Karpas-422 (cell line): ENCODE measurements at places on chromosomes 6 and 20.

- DNase-seq: no peak
Observed at GRCh38 chr6:39445667-39446066, 123.2 kb upstream of the KCNK16 start.

- no peak for DNase-seq
Observed at GRCh38 chr6:164035900-164036485, 621.5 kb downstream of the QKI start.

- no peak for DNase-seq
Observed at GRCh38 chr6:113524826-113525225, 332.3 kb upstream of the MARCKS start.

DNA sequence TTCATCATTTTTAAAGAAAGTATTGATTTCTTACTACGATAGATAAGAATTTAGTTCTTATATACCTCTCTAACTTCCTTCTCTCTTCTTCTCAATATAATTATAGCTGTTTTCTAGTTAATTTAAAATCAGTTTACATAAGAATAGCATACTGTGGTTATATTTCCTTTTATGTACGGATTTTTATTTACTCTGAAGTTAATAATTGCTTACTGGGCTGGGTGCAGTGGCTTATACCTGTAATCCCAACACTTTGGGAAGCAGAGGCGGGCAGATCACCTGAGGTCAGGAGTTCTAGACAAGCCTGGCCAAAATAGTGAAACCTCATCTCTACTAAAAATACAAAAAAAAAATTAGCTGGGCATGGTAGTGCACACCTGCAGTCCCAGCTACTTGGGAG is 9.7 kb downstream of the ACSS2 start:
- DNase-seq: no peak

DNA sequence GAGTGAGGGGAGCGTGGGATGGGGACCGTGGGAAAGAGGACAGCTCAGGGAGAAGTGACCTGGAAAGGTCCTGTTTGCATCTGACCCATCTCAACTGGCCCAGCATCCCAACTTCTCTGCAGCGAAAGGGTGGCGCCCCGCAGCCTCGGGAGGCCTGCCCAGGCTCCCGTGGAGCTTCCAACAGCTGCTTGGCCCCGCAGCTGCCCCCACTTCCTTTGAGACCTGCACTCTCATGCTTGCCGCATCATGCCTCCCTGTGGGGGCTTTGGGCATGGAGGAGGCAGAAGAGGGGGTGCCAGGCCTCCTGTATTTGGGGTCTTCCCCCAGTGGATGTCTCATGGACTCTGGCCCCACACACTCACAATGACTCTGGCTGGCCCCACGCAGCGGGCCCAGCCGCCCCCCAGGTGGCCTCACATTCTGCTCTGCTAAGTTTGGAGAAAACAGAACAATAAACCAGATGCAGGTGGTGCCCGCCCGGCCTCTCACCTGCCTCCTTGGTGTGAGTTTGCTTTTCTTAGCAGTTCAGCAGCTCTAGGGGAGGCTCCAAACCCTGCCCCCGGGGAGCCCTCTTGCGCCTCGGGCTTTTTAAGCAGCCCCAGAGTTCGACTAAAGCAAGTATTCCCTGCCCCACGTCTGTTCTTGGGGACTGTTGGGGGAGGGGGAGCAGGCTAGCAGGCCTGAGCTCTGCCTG is 40.7 kb downstream of the CPXM1 start:
- DNase-seq: no peak

GRCh38 chr6:41374618-41375590 is 39.5 kb downstream of the NCR2 start:
- DNase-seq: no peak

- no peak for DNase-seq
Observed at GRCh38 chr6:168447700-168448099, 6.7 kb downstream of the SMOC2 start.

- no peak for DNase-seq
Observed at GRCh38 chr6:36101691-36102090, 28.6 kb upstream of the MAPK13 start.

DNA sequence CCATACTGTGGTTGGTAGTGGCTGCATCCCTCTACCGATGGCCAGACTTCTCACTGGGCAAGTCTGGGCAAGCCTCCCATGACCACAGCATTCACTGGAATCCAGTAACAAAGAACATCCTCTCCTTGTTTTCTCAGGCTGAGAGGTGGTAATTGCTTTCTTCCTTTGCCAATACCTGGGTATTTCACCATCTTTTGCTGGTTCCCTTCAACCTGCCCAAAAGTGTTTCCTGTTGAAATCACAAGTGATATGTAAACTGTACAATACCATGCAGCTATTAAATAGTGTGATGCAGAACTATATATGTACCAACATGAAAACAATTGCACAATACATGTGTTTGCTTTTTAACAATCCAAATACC is at the start of gene PTCHD4:
PTCHD4 (minus strand) TSS at position 55 of the 364 bp plus-strand sequence. CDS start 42,240 bp downstream, outside the sequence.
- no peak for DNase-seq

- no peak for DNase-seq
Observed at GRCh38 chr6:23228439-23229024, 659.2 kb downstream of the HDGFL1 start.

- no peak for DNase-seq
Observed at GRCh38 chr20:20457392-20458126, 89.7 kb downstream of the INSM1 start.

GRCh38 chr6:11251553-11252360 is 19.3 kb upstream of the NEDD9 start:
- DNase-seq: no peak

DNA sequence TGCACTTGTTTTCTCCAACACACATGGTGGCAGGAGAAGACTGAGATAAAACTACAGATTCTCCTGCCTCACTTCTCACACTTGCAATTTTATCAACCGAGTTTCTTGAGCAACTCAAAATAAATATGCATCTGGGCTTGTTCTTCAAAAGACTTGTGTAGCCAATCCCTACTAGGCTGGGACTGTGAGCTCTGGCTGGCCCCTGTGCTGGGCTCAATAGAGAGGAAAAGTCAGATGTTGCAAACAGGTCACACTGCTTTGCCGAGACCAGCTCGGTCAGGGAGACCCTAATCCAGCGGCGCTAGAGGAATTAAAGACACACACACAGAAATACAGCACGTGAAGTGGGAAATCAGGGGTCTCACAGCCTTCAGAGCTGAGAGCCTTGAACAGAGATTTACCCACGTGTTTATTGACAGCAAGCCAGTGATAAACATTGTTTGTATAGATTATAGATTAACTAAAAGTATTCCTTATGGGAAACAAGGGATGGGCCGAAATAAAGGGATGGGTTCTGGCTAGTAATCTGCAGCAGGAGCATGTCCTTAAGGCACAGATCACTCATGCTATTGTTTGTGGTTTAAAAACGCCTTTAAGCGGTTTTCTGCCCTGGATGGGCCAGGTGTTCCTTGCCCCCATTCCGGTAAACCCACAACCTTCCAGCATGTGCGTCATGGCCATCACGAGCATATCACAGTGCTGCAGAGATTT is 32.7 kb downstream of the FAM50B start:
- DNase-seq: no peak

GRCh38 chr20:46913329-46914044 is 18.8 kb downstream of the EYA2 start:
- DNase-seq: no peak

GRCh38 chr20:33337531-33338165 is 54.6 kb downstream of the BPIFB1 start:
- peak; percentile 77 for DNase-seq

- DNase-seq: no peak
Observed at GRCh38 chr20:14701326-14701725, 363.9 kb upstream of the FLRT3 start.

DNA sequence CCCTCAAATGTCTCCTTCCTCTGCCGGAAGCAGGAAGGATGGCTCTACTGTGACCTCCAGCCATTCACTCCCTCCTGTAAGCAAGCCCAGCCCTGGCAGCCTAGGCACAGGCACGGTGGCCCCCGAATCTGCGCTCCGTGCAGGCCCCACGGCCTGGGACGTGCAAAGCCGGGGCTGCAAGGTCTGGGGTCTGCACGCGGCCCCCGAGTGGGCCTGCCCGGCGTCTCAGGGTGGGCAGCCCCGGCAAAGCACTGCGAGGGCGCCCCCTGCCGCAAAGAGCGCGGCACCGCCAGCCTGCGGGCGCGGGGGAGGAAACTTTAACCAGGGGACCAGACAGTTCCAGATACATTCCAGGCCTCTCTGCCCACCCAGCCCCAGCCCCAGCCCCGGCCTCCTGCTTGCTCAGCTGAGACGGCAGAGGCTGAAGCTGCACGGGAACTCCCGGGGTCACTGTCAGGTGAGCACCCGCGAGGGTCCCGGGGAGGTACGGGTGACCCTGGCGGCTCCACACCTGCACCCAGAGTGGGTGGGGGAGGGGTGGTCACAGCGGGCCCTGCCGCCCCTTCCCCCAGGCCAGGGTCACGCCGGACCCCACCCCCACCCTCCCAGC is 98.8 kb downstream of the ASXL1 start:
- peak; percentile 74 for DNase-seq

GRCh38 chr6:21377356-21377755 is 216.2 kb upstream of the SOX4 start:
- DNase-seq: no peak

DNA sequence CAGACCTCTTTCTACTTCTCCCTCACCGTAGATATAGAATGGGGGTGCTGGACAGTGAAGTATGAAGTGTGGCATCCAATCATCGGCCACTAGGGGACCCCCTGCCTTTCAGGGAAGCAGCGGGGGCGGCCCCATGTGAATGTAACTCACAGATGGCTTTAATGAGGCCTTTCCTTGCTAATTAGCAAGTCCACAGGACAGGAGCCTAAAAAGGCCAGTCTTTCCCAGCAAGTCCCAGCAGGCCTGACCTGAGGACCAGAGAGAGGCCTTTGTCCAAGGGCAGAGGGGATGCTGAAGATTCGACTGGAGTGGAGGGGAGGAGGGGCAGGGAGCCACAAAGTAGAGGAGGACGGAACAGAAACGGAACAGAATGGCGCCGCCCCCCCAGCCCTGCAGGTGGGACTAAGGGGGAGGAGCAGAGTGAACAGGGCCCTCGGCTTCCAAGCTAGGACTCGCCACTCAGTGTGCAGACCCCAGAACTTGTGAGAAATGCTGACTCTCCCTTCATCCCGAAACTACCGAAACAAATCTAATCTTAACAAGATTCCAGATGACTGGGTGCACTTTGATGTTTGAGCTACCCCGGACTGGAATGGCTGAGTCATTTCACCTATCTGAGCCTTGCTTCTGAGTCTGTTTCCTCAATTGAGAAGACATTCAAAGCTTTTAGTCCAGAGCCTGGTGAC is 5.8 kb downstream of the C6orf132 start:
- DNase-seq: peak; percentile 88

- DNase-seq: no peak
Observed at GRCh38 chr6:132016396-132016795, 65.2 kb upstream of the CCN2 start.

GRCh38 chr6:17240803-17241500 is 40.2 kb upstream of the RBM24 start:
- DNase-seq: no peak

- no peak for DNase-seq
Observed at GRCh38 chr20:50969435-50969834, 10.8 kb downstream of the MOCS3 start.

- peak; percentile 64 for DNase-seq
Observed at GRCh38 chr20:3749689-3750531, 17.4 kb downstream of the HSPA12B start.

GRCh38 chr6:168999392-168999791 is 254.3 kb downstream of the THBS2 start:
- no peak for DNase-seq

GRCh38 chr6:170257376-170257775 is 33.5 kb downstream of the DLL1 start:
- no peak for DNase-seq

- DNase-seq: no peak
Observed at GRCh38 chr6:3535776-3536435, 79.1 kb upstream of the SLC22A23 start.

DNA sequence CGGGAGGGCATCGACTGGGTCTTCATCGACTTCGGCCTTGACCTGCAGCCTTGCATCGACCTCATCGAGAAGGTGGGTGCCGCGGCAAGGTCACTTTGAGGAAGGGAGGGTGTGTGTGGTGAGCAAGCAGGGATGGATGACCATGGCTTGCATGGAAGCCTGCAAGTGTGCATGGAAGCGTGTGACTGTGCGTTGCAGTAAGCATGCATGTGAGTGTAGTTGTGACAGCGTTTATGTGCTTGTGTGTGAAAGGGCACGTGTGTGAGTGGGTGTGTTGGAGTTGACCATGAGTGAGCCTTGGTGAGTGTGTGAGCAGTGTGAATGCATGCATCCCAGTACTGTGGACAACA is 32.5 kb downstream of the MYH7B start:
- no peak for DNase-seq

- DNase-seq: no peak
Observed at GRCh38 chr6:20932284-20932683, 398.0 kb downstream of the CDKAL1 start.

DNA sequence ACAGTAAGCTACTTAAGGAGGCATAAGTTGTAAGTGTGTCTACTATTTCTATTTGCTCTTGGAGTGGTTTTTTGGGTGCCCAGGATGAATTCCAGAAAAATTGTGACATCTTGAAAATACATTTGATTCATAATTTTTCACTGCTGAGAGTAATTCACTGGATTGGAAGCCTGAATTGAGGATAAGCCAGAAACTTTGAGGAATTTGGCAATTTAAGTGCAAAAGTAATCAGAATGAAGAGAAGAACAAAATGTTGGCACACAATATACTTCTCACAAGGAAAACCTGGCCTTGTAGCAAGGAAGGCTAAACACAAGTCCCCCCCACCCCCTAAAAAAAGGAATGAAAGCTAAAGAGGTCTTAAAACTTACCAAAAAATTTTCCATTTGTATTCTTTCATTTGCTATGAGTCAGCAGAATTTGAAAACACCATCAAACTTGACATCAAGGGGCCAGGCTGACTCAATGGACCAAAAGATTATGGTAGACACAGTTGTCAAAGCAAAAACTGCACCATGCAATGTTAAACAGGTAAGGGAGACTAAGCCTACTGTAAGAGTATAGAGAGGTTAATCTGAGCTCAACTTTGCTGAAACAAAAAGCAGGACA is 840.0 kb downstream of the FRK start:
- no peak for DNase-seq

GRCh38 chr20:64086801-64087200 is 2.6 kb upstream of the LKAAEAR1 start:
- no peak for DNase-seq

DNA sequence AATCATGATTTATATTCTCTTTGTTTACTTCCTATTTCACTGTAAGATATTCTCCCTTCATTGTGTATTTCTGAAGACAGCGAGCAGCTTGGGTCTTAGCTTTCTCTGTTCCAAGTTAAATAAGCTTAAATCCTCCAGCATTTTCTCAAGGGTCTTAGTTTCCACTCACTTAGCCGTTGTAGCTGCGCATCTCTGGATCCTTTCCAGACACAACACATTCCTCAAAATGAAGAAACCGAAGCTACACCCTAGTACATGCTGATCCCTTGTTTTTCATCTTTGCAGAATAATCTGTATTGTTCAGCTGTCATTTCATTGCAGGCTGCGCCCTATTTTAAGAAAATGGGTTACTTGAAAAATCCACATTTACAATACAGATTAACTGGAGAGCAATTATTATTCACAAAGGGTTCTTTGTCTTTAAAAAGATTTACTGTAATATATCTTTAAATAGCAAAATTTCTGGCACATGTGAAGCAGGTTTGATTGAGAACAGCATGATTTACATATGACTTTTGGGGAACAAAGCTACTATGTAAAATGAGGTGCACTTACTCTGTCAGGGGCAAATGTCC is 375.8 kb downstream of the QKI start:
- no peak for DNase-seq

- DNase-seq: no peak
Observed at GRCh38 chr6:169293196-169293595, 39.5 kb upstream of the THBS2 start.

GRCh38 chr20:20482453-20482852 is 114.5 kb downstream of the INSM1 start:
- DNase-seq: no peak
